ENCODE measurements at places on chromosomes 2 and 18. TPM values are rescaled to one million over a fixed set of nuclear protein-coding genes. Genes with fewer than 3 reads are reported as not detected.

- DNase-seq = no peak
These were observed 63.0 kb upstream of the GALNT13 start for GRCh38 chr2:153808679-153809078.

RDH14 gene
- total RNA-seq = 19.4 TPM

DNA sequence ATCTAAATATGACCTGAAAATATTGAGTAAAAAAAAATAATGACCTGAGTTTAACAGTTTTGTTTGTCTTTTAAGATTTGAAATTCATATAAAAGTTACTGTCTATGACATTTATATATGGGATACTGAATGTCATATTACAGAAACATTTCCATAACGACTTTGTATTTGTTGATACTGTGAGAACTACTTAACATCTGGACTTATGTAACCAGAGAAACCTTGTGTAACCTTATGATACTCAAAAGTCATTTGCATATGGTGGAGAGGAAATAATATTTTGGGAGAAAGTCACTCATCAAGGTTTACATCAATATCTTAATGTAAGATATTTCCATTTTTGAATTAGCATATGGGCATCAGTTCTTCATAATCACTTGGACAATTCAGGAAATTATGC, 12.6 kb downstream of the MFSD6 start:
- DNase-seq = no peak

DNA sequence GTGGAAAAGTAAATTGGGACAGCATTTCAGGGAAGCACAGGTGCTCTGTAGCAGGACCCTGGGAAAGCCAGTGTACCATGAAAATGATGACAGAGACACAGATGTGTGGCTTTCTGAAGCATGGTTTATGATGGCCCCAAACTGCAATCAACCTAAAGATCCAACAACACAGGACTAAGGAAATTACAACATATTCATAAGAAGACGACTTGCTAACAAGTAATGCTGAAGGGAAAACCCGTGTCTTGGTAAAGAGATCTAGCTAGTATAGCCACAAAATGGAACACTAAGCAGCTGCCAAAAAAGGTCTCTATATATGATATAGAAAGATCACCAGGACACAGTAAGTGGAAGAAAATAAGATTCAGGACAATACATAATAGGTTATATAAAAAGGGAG, 53.2 kb downstream of the UXS1 start:
- DNase-seq = no peak

Data from neural crest cell (in vitro differentiated cells).